HFFc6 (cell line): ENCODE measurements at places on chromosomes 12 and 14.

DNA sequence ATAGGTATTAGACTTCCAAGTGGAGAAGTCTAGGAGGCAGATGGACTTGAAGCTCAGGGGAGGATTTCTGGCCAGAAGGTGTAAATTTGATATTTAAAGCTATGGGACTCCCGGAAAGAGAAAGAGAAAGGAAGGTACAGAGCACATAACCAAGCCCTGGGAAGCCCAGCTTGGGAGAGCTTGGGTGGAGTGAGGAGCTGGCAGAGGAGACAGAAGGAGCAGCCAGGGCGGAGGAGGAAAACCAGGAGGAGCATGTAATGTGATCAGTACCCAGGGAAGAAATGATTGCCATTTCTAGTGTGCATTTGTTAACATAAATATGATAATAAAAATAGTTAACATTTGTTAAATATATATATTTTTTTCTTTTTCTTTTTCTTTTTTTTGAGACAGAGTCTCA lies 67.4 kb downstream of the KICS2 start:
- no peak overlapping the region for H3K4me3 ChIP-seq
- peaks cover 8% of the 10 kb centered on the region for H3K27me3 ChIP-seq
- H3K4me1 ChIP-seq = peaks cover 21% of the 10 kb centered on the region
- H3K27ac ChIP-seq = no peak overlapping the region; the same call in 1 of the 2 replicates
- H3K36me3 ChIP-seq = peaks cover 40% of the 10 kb centered on the region

DNA sequence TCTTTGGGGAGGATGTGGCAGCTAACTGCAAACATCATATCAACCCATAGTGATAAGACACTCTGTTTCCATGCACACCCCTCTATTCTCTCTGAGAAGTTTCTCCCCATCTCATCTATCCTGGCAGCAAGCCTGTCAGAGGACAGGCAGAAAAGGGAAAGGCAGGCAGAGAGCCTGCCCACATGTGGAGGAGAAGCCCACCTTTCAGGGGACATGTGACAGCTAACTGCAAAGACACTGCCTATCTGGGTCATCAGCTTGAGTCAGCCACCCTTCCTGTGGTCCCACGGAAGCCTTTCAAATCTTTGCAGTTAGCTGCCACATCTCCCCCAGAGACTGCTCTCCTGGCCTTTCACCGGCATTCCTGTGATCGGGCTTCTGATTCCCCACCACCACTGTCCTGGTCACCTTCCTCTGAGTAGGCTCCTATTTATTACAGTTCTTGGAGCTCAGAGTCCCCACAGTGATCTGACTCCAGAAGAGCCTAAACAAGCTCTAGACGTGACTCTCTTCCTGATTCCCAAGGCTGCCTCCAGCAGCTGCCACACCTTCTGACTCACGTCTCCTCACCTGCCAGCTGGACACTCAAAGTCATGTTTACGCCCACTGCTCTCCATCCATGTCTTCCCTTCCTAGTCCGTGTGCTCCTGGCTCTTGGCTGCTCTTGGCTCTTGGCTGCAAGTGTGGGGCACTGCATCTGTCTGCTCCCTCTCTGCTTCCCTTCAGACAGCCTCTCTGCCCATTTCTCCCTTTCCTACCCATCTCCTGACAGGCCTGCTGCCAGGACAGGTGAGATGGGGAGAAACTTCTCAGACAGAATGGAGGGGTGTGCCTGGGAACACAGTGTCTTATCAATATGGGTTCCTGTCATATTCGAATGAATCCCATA lies 7.5 kb upstream of the KRT1 start:
- H3K4me3 ChIP-seq = no peak overlapping the region
- no peak for DNase-seq
- H3K36me3 ChIP-seq = no peaks in the 10 kb centered on the region
- H3K27me3 ChIP-seq = peaks cover 63% of the 10 kb centered on the region

- H3K27ac ChIP-seq = no peak overlapping the region
- no peaks in the 10 kb centered on the region for H3K36me3 ChIP-seq
- DNase-seq = no peak
- H3K4me1 ChIP-seq = no peaks in the 10 kb centered on the region
- no peak overlapping the region for H3K4me3 ChIP-seq
Measured at GRCh38 chr12:117580718-117581062, 219.3 kb upstream of the NOS1 start.

DNA sequence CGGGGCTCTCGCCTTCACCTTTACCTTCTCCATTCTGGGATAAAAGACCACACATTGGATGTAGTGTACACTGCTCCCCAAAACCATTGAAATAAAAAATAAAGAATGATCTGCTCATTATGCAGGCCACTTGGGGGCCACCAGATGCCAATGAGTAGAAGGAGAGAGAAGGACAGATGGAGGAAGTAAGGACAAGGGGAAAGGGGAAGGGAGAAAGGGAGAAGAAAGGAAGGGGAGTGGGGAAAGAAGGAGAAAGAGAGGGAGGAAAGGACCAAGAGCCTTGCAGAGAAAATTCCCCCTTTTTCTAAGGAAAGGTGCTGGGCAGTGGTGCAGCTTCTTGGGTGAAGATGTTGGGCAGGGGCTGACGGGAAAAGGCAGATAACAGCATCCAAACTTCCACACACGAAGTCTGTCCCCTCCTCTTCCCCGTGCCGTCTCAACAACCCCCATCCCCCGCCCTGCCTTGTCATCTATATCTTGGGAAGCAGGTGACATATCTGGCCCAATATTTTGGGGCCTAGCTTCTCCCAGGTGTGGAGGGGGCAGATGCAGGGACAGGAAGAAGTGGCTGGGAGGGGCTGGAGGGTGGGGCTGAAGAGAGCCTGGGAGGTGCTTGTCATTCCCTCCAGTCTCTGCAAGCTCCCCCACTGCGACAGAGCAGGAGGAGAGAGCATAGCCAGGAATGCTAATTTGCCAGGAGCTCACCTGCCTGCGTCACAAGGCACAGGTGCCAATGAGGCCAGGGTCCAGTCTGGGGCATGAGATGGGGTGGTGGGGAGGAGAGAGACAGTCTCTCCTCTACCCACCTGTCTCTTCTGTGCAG lies 107.5 kb downstream of the SINHCAF start:
- DNase-seq = no peak
- peaks cover 36% of the 10 kb centered on the region for H3K27me3 ChIP-seq
- H3K36me3 ChIP-seq = no peaks in the 10 kb centered on the region

DNA sequence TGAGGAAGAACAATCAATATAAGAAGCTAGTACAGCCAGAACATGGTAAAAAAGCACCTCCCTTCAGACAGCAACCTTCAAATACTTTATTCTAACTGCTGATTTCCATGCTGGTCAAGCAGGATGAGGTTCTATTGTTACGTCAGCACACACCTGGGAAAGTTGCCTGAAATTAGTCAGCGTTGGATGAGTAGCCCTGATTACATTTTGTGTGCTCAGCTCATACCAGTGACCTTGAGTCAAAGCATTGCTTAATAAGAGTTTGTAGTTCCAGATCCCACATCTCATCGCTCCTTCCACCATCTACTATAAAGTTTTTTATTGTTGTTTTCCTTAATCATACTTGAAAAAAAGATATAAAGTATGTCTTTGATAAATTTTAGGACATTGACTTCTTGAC lies 361.5 kb downstream of the EGLN3 start:
- H3K27ac ChIP-seq = no peak overlapping the region
- DNase-seq = peak; percentile 63
- no peak overlapping the region for H3K4me3 ChIP-seq
- H3K27me3 ChIP-seq = no peaks in the 10 kb centered on the region

- no peak overlapping the region for H3K27ac ChIP-seq
- H3K36me3 ChIP-seq = peaks cover 26% of the 10 kb centered on the region; the same call in 1 of the 2 replicates
- DNase-seq = peak; percentile 44
- no peak overlapping the region for H3K4me3 ChIP-seq
- H3K27me3 ChIP-seq = peaks cover 1% of the 10 kb centered on the region; the same call in 1 of the 2 replicates
Measured at GRCh38 chr14:88804035-88804434, 11.3 kb upstream of the EML5 start.

GRCh38 chr14:33556382-33557121 lies 394.3 kb downstream of the EGLN3 start:
- H3K4me1 ChIP-seq = peaks cover 11% of the 10 kb centered on the region; the same call in 1 of the 2 replicates
- DNase-seq = no peak
- no peaks in the 10 kb centered on the region for H3K36me3 ChIP-seq
- no peak overlapping the region for H3K4me3 ChIP-seq

- no peak for DNase-seq
- peaks cover 29% of the 10 kb centered on the region for H3K27me3 ChIP-seq
- H3K4me3 ChIP-seq = no peak overlapping the region
- H3K4me1 ChIP-seq = peaks cover 9% of the 10 kb centered on the region
- peaks cover 5% of the 10 kb centered on the region for H3K36me3 ChIP-seq
Measured at GRCh38 chr12:9334041-9334692, 126.0 kb upstream of the PZP start.

DNA sequence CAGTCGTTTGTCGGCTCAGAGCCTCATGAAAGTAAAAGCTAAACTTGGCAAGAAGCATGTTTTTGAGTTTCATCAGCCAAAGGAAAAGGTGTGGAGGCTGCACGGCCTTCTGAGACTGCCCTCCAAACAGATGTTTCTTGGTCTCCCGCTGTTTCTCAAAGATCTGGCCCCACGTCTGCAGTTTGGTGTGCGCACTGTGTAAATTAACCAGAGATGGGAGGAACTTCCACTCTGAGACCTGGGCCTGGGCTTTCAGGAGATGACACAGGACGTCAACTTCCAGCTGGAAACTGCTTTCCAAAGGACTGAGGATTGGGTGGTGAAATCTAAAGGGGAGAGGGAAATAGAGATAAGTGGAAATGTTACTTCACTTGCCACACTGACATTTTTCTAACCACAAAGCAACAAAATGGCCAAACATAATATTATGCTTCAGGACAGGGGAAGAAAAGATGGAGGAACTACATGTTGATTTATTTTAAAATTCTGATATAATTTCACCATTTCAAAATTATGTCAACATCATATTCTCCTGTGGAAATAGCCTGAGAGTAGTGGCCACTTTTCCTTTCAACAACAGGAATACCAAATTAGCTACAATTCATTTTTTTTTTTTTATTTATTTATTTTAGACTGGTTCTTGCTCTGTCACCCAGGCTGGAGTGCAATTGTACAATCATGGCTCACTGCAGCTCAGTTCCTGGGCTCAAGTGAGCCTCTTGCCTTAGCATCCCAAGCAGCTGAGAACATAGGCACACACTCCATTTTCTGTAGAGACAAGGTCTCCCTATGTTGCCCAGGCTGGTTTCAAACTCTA lies 27.6 kb downstream of the KICS2 start:
- peaks cover 9% of the 10 kb centered on the region for H3K4me1 ChIP-seq
- H3K27me3 ChIP-seq = no peaks in the 10 kb centered on the region
- H3K36me3 ChIP-seq = peaks cover 19% of the 10 kb centered on the region
- H3K4me3 ChIP-seq = no peak overlapping the region

DNA sequence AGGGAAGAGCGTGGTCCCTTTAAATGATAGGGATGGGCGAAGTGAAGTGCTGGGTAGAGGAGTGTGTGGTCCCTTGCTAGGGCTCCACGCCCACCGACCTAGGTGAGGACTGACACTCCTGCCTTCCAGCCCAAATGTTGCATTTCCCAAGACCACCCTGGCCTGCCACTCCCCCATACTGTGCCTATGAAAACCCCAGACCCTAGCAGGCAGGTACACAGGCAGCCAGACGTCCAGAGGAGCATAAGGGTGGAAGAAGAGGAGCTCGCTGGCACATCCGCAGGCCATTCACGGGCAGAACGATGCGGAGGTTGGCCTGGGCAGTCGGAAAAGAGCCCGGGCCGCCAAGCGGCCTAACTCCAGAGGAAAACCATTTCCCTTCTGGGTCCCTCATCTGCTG lies 817 bp upstream of the IPO8 start:
- H3K27ac ChIP-seq = peak overlapping the region; percentile 86
- no peak for DNase-seq

GRCh38 chr12:5827591-5827990 lies 117.5 kb downstream of the ANO2 start:
- H3K36me3 ChIP-seq = 0 out of 2 replicates have a peak, but pooled peaks cover 4% of the 10 kb centered on the region
- H3K27ac ChIP-seq = no peak overlapping the region
- no peak for DNase-seq

DNA sequence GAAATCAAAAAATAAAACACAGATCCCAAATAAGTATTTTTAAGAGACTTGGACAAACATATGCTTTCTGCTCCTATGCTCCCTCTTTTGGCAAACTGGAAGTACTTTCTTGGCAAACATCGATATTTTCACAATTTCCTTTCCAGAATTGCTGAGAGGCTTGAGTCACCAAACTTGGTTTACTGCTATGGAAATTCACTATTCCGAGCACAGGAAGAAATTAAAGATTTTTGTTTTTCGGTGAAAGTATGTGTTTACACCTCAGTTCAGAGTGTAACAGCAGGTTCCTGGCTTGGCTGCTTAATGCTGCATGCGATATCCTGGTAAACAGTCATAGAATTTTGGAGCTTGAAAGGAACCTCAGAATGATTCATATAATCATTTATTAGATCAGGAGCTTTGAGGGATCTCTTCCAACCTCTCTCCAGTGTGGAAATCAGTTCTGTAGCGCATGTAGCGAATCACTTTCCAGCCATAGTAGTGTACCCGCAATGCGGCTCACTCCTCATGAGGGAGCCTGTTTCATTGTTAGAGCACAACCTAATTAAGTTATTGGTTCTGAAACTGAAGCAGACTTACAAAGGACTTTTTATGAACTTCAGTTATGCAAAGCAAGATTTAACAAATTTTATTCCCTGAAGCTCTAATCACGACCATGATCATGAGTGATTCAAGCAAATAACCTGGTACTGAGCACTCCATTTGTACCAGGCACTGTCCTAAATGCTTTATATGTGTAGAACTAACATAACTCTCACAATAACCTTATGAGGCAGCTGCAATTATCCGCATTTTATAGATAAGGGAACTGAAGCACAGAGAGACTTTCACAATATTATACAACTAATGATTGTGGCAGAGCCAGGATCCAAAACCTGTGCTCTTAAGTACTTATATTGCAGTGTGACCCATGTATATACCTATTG lies 56.4 kb upstream of the ATP2A2 start:
- H3K36me3 ChIP-seq = peaks cover 9% of the 10 kb centered on the region; the same call in 1 of the 2 replicates
- 0 out of 2 replicates have a peak, but pooled peaks cover 3% of the 10 kb centered on the region for H3K27me3 ChIP-seq
- peaks cover 32% of the 10 kb centered on the region for H3K4me1 ChIP-seq
- peak overlapping the region; percentile 76 for H3K27ac ChIP-seq
- H3K4me3 ChIP-seq = peak overlapping the region; percentile 72

- peaks cover 56% of the 10 kb centered on the region for H3K4me1 ChIP-seq
- H3K4me3 ChIP-seq = peak overlapping the region; percentile 97
- peaks cover 40% of the 10 kb centered on the region for H3K36me3 ChIP-seq
- H3K27me3 ChIP-seq = no peaks in the 10 kb centered on the region; the same call in 1 of the 2 replicates
- DNase-seq = peak; percentile 56
- peak overlapping the region; percentile 97 for H3K27ac ChIP-seq
Measured at GRCh38 chr14:60094306-60094897, 2.7 kb downstream of the PCNX4 start.

GRCh38 chr12:6280053-6280469 lies 30.4 kb upstream of the PLEKHG6 start:
- peak overlapping the region; percentile 61 for H3K4me3 ChIP-seq
- peak; percentile 90 for DNase-seq
- peaks cover 49% of the 10 kb centered on the region for H3K4me1 ChIP-seq
- H3K27me3 ChIP-seq = no peaks in the 10 kb centered on the region; the same call in 1 of the 2 replicates
- H3K27ac ChIP-seq = peak overlapping the region; percentile 89
- H3K36me3 ChIP-seq = no peaks in the 10 kb centered on the region

GRCh38 chr12:65566751-65567150 lies 257.5 kb upstream of the HMGA2 start:
- H3K27ac ChIP-seq = peak overlapping the region; percentile 95
- DNase-seq = peak; percentile 37
- peak overlapping the region; percentile 83 for H3K4me3 ChIP-seq
- H3K4me1 ChIP-seq = peaks cover 81% of the 10 kb centered on the region
- H3K27me3 ChIP-seq = no peaks in the 10 kb centered on the region
